NCI-H460 (cell line): ENCODE measurements at places on chromosomes 7 and 10.

DNA sequence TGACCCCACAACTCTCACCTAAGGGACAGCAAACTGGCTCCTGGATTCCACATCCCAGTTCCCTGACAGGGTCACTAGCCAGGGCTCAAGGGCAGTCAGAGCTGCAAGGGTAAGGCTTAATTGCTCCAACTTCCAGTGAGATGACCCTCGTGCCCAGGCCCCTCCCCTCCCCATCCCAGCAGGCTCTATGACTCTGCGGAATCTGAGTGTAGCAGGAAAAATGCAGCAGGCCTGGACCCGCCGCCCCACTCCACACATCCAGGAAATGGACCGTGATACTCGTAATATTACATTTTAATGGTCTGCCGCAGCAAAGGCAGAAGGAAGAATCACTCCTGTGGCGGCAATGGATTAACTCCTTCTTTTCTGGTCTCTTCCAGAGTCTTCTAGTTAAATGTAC is 91.7 kb upstream of the CHST15 start:
- DNase-seq = no peak

DNA sequence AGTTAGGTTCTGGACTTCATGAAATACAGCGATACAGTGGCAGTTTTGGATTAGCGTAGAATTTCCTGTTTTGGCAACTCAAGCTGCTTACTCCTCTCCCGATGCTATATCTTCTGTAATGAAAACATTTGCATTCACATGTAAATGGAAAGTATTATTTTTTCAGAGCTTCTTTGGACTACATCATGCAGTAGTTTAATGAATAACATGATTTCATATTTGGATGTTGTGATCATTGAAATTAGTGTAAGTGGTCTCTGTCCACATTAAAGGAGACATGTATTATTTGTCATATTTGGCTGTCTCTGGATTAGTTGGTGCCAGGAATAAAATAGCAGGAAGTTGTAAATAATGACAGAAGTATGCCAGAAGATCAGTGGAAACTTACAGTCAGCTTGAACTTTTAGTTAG is 331.6 kb downstream of the GFRA1 start:
- DNase-seq = peak; percentile 22

DNA sequence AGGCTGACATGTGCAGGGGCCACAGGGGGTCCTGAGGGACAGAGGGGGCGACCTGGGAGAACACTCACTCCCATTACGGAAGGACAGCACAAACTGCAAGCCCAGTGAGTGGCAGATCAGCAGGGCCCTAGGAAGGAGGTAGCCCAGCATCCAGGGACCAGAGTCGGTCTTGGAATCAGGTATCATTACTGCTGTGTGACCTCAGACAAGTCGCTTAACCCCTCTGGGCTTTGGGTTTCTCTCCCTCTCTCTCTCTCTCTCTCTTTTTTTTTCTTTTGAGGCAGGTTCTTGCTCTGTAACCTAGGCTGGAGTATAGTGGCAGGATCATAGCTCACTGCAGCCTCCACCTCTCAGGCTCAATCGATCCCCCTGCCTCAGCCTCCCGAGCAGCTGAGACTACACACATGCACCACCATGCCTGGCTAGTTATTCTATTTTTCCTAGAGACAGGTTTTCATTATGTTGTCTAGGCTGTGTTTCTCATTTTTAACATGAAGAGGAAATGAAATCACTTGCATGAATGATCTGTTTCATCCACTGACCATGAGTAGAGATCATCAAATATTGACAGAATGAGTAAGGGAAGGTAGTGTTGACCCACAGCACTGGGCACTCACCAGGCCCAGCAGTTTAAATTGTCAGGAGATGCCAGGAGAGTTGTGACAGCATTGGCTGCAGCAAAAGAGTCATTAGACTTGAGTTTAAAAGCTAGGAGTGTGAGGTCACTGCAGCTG is 49.4 kb downstream of the BUB3 start:
- no peak for DNase-seq

DNA sequence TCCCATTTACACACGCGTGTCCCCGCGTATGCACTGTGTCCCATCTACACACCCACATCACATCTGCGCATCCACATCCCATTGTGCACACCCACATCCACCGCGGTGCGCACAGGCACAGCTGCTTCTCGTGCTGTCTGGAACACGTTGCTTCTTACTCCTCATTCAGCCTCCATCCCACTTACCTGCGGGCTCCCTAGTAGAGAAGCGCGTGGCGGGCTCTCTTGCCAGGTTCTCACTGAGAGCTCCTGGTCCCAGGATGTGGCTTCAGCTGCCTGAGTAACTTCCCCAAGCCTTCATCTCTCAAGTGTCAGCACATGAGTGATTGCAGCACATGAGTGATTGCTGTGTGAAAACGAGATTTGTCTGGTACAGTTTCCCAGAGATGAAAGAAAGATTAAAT is 117.8 kb downstream of the TRRAP start:
- DNase-seq = no peak

GRCh38 chr10:125161707-125162119 is 1.4 kb upstream of the CTBP2 start:
- no peak for DNase-seq

DNA sequence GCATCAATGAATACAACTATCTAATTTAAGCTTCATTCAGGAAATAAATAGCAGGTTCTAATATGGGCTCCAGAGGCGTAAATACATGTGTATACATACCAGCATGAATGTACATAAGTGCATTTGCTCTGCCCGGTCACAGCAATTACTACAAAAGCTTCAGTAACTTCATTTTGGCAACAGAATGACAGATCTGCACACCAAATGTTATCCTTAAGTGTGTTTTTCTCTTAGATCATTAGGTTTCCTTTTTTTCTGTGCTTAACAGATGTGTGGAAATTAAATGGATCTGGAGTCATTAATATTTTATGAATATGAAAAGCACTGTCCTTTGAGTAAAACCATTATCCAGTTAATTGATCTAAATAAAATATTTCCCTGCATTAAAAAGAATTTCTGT is 159.0 kb upstream of the MEOX2 start:
- no peak for DNase-seq

DNA sequence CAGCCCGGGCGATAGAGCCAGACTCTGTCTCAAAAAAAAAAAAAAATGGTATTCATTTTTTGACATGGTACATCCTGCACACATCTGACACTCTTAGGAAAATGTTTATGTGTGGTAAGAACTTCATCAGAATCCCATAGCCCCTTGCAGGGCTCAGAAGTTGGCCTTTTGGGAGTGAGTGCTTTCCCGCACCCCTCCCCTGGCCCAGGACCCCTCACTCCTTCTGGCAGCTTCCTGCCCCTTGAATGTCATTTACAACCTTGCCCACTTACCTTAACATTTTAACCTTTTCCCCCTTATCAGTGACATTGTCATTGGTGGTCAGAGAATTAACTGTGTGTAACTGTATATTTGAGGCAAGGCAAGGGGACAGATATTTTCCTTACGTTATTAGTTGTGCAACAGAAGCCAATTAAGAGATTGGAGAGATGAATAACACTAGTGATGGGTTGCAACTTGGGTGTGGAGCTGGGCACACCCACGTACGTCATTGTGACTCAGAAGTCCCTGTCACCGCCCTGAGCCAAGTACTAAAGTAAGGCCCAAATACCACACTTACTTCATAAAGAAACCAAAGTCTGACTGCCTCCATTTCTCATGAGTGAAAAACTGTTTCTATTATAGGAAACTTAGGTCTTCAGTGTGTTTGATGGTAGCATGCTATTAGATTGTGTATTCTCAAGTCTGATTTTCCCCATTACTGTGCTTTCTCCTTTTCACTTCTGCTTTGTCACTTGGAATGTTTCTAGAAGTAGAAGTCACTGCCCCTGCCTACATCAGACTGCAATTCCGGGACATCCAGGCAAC is 31.6 kb downstream of the OGDH start:
- peak; percentile 96 for DNase-seq

DNA sequence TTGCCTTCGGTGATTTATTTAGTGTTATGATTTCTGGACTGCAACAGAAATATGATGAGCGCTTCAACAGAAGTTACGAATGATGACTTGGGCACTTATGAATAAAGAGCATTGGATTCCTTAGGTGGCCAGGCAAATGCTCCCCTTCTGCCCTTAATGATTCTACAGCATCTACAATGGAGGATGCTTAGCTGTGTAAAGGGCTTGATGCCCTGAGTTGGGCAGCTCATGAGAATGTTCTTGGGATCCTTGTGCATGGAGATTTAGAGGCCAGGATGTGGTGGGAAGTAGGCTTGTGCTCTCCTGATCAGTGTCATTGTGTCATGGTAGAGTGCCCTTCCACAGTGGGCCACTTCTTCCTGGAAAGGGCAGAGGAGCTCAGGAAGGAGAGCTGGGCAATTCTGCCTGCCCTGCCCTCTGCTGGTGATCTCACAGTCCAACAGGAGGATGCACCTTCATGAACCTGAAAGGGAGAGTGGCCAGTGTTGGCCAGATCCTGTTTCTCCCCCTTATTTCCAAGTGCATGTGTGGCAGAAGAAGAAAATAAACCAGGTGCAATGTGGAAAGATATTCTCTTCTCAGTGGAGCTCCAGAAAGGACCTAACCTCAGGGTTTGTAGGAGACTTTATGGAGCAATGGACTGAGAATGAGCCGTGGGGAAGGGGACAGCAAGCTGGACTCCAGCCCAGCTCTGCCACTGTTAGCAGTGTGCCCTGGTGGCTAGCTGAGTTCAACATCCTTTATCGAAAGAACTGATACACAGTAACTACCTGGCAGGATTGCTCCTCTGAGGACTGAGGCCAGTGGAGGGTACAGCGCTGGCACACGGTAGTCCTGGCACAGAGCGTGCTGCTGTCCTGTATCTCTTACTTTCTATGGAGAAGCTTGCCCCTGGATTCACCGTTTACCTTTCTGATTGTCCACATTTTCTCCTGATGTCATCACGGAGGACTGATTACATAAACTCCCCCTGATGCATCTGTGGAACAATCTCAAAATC is 182.9 kb downstream of the BMPER start:
- peak; percentile 64 for DNase-seq

DNA sequence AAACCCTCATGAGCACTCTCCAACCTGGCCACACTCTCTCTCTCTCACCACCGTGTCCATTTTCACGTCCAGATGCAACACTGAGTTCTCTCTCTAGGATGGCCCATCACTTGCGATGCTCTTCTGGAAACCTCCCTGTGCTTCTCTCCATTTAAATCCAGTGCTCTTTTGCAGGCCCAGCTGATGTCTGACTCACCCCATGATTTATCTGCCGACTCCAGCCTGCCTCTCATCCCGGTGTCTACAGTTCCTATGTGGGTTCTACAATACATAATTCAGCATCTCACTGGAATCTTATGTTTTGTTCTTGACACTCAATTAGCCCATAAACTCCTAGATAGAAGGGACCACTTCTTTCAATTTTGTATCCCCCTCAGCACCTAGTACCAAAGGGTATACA is 5.0 kb downstream of the TPK1 start:
- no peak for DNase-seq

DNA sequence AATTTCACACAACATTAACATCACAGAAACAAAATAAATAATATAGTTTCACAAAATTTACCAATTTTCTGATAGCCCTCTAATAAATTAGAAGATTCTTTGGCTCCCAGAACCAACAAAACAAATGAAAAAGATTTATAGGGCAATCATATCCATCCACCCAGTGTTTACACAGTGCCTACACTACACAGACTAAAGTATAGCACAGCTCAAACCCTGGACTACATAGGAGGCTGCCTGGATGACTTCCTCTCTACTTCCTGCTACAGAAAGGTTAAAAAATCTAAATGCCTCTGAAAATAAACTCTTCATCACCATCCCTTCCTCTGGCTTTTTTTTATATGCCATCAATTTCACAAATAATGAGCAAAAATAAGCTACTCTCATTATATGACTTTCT is 28.4 kb downstream of the MPP7 start:
- no peak for DNase-seq

GRCh38 chr10:75814014-75814413 is 382.6 kb downstream of the LRMDA start:
- DNase-seq = no peak

DNA sequence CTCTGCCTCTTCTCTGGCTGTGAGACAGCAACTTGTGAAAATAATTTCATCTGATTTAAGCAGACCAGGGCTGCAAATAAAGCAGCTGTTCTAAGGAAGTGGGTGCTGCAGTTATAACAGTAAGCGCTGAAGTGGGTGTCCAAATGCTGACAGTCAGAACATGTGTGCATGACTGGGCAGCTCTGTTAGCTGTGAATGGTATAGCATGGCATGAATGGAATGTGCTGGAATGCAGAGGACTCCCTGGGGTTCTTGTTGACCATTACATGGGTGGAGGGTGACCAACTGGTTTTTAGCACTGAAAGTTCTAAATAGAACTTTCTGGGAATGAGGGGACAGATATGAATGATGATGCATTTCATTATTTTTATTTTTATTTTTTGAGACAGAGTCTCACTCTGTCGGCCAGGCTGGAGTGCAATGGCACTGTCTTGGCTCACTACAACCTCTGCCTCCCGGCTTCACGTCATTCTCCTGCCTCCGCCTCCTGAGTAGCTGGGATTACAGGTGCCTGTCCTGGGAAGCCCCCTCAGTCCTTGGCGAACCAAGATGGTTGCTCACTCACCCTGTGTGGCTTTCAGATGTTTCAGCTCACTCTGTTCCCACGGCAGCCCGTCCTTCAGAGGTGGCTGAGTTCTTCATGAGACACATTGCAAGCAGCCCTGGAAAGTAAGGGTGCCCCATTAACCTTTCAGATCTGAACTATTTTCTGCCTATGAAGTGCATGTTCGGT is 319.8 kb upstream of the PHYHIPL start:
- peak; percentile 92 for DNase-seq

DNA sequence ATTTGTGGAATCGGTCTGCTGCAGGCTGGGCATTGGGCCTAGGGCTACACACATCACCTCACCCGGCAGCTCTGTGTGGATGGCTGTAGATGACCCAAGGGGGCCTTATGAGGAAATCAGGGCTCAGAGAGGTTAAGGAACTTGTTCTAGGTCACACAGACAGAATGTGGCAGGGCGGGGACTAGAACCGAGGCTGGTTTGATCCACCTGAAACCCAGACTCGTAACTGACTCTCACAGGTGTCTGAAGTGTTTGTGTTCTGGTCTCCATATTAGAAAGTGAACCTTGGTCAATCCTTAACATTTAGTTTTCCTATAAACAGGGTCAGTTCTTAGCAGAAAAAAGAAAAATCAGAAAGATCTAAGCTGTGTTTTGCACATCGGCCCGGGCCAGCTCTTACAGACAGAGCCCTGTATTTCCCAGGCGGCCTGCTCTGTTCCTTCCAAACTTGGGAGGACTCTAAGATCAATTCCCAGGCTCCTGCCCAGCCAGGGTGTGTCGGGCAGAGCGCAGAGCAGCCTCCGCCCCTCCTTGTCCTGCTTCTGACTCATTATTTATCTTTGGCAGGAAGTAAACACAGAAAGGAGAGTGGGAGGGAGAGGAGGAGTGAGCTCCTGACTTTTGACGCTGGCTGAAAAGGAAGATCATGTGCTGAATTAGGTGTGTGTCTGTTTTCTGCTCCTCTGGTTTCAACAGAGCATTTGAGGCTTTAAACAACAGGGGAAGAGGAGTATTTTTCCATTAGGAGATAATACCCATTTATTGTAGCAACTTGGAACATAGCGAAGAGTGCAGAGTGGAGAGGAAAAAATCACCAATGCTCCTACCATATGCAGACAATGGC is 74.1 kb downstream of the TACC2 start:
- peak; percentile 93 for DNase-seq

GRCh38 chr7:47826754-47827153 is 121.5 kb downstream of the PKD1L1 start:
- DNase-seq = no peak
